Mammary epithelial cell (primary cell): ENCODE measurements at places on chromosomes 4 and X.
A peak's percentile ranks its signal among the peaks of the same experiment; 100 is the strongest.

GRCh38 chr4:87971866-87972265, 3.6 kb upstream of the SPP1 start:
- no peak for DNase-seq

DNA sequence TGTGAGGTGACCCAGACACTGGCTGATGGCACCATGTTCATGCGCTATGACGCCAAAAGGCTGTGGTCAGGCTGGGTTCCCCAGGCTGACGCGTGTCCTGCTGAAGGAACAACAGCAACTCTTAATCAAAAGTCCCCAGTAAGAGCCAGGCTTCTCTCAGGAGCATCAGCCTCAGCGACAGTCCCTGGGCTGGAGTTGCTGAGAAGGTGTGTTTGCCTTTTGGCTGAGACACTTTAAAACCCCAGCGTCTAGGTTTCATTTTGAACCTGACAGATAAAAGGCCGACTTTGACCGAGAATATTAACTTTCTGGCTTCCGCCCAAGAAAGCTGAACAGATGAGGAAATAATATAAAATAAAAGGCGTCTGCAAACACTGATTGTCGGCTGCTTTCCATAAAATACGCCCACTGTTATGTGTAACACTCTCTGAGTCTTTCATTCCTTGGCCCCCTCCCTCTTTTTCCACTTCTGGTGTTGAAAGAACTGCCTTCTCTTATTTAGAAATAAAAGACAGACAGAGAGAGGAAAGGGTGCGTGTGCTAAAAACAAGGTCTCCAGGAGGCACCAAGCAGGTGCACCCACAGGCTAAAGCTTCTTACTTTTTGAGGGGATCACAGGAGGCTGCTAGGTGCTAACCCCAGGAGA, 373.6 kb downstream of the MID1IP1 start:
- DNase-seq = no peak

DNA sequence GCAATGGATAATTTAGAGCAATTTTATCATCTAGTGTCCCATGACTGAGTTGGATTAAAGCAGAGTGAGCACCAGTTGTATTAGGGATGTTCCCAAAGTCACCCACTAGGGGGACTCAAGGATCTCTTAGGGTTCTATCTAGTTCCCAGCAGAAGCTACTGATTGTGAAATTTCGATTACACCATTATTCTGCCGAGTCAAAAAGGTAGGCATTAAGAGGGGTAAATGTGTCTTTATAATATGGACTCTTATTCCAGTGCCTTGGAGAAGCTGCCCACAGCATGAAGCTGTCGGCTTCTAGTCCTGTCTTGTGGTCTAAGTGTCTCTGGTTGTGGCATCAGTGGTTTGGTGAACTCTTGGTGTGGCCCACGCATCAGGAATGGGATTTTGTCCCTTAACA, 53.3 kb downstream of the RGS12 start:
- DNase-seq = peak; percentile 66

GRCh38 chrX:104565791-104566680, at the start of gene IL1RAPL2:
Gene IL1RAPL2 (plus strand): TSS chrX:104566199.
- peak; percentile 58 for DNase-seq

- DNase-seq = no peak
Measured at GRCh38 chr4:133802359-133803140, 399.0 kb downstream of the PABPC4L start.

- DNase-seq = peak; percentile 96
Measured at GRCh38 chr4:26197018-26197779, 123.6 kb upstream of the RBPJ start.
